ENCODE measurements at places on chromosomes 13 and 19.

GRCh38 chr13:28384789-28385188, 110.1 kb downstream of the FLT1 start:
- no peak for DNase-seq

GRCh38 chr13:37029617-37030016, 29.0 kb downstream of the EXOSC8 start:
- no peak for DNase-seq

GRCh38 chr19:31152906-31153305, 196.3 kb downstream of the TSHZ3 start:
- no peak for DNase-seq

GRCh38 chr13:60758637-60759036, 361.6 kb downstream of the TDRD3 start:
- DNase-seq = no peak

DNA sequence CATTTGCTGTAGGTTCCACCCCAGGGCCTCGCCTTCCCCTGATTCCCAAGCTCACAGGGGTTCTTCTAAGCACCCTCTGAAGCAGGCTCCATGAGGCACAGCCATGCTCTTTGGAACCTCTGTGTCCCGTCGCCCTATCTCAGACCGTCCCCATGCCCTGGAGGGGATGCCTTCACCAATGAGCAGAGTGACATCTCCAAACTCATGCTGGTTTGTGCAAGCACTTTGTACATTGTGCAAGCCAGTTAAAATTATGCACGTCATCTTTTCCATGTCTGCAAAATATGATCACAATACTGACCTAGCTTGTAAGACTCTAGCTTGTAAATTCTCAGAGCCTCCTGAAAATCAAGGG, 46.5 kb upstream of the RAP2A start:
- DNase-seq = no peak

DNA sequence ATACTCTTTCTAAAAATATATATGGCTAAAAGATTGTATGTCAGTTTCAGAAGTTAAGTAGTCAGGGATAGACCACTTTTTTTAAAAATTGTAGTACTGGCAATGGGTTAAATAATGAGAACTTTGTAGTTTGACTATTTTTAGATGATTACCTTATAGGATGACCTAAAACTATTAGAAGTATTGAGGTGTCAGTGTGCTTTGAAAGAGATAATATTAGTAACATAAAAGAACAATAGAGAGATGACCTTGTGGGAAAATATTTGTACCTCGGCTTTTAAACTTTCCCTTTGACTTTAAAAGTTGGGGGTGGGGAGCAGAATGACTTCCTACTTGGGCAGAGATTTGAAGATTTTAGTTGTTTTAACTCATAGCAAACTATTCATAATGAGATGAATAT, 48.3 kb downstream of the SLAIN1 start:
- DNase-seq = no peak

- no peak for DNase-seq
Measured at GRCh38 chr13:37615276-37615675, 16.7 kb upstream of the POSTN start.

DNA sequence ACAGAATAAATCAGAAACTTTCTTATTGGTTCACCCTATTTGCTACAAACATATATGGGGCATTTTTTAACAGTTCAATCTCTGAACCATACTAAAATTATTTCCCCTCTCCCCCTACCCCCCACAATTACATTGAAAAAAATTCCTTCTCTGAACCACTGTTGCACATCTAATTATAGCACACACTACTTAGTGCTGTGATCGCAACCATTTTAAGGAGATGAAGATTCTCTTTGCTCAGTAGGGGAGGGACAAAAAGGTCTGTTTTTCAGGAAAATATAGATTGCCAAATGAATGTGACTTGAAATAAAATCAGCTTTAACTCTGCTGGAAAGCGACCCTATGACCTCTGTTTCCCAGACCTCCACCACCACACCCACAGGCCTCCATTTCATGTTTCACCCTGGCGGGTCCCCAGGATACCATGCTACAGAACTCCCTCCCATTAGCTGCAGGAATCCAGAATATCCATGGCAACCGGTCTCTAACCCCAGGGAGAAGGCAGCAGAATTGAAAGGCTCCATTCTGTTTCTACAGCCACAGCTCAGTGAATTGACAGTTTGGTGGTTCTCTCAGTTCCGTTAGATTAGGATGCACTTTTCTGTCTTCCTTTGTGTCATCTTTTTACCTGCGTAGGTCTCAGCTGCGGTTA, 286.3 kb downstream of the TBC1D4 start:
- DNase-seq = no peak

- no peak for DNase-seq
Measured at GRCh38 chr19:43626838-43627237, 7.4 kb upstream of the ZNF428 start.

DNA sequence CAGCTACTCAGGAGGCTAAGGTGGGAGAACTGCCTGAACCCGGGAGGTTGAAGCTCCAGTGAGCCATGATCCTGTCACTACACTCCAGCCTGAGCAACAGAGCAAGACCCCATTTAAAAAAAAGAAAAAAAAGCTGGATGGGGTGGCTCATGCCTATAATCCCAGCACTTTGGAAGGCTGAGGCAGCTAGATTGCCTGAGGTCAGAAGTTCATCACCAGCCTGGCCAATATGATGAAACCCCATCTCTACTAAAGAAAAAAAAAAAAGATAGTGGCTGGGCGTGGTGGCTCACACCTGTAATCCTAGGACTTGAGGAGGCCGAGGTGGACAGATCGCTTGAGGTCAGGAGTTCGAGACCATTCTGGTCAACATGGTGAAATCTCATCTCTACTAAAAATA, 15.0 kb downstream of the LTBP4 start:
- DNase-seq = no peak

- DNase-seq = no peak
Measured at GRCh38 chr19:31306006-31306753, 43.1 kb downstream of the TSHZ3 start.

- no peak for DNase-seq
Measured at GRCh38 chr13:100608906-100609305, 20.3 kb upstream of the GGACT start.

- peak; percentile 73 for DNase-seq
Measured at GRCh38 chr19:7637374-7638256, 705 bp downstream of the STXBP2 start.

DNA sequence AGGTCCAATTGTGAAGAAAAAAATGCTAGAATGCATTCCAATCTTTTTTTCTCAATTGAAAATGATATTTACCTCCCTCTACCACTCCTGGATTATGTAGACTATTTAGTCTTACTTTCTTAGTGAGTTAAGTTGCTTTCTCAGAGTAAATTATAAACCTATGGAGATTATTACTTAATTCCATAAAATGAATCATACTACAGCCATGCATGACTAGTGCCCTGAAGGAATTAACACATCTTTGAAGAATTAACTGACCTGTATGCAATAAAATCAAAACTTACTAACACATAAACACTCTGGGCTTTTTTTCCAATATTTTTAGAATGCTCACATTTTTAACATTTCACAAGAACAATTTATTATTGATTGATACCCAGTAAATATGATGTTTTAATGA, 379.4 kb upstream of the DACH1 start:
- DNase-seq = no peak

GRCh38 chr19:32202244-32202643, 143.2 kb upstream of the ZNF507 start:
- DNase-seq = no peak

- no peak for DNase-seq
Measured at GRCh38 chr19:3656073-3656746, 29.6 kb upstream of the CACTIN start.

DNA sequence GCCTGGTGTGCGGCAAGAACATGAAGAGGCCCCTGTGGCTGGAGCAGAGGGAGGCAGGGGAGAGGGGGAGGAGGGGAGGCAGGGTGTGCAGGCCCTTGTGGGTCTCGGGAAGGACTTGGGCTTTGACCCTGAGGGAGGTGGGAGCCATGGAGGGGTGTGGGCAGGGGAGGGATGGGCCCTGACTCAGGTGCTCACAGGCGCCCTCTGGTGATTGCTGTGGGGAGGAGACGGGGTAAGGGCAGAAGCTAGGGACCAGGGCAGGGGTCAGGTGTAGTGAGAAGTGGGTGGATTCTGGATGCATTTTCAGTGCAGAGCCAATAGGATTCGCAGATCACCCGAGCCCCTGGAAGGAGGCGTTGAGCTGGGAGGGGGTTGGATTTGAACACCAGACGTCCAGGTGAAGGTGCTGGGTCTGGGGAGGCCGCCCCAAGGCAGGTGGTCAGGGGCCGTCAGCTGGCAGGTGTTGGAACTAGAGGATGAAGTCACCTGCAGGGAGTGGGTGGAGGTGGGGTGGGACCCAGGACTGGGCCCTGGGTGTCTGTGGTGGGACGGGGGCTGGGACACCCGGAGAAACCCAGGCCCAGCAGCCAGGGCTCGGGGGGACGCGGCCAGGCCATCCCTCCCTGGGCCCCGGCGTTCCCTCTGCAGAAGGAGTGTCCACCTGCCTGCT, 185.4 kb downstream of the KDM4B start:
- peak; percentile 79 for DNase-seq

DNA sequence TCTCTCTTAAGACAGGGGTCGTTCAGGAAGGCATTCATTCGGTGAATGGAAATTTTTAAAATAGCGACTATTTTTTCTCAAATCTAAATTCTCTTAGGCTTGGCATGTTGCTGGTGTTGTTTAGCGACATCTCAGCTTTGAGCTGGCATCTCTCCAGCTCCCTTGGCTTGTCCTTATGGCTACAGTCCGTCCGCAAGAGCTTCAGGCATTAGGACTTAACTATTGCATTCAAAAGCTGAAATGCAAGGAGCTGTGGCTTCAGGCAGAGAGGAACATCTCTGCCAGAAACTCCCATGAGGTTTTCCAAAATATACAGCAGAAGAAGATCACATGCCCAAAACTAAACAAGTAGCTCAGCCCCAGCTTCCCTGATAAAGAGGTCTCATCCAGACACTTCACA, 578.5 kb downstream of the EFNB2 start:
- no peak for DNase-seq

- no peak for DNase-seq
Measured at GRCh38 chr19:46564701-46565100, 36.4 kb upstream of the CALM3 start.

GRCh38 chr13:36354842-36355623, 8.8 kb upstream of the SPART start:
- DNase-seq = no peak

DNA sequence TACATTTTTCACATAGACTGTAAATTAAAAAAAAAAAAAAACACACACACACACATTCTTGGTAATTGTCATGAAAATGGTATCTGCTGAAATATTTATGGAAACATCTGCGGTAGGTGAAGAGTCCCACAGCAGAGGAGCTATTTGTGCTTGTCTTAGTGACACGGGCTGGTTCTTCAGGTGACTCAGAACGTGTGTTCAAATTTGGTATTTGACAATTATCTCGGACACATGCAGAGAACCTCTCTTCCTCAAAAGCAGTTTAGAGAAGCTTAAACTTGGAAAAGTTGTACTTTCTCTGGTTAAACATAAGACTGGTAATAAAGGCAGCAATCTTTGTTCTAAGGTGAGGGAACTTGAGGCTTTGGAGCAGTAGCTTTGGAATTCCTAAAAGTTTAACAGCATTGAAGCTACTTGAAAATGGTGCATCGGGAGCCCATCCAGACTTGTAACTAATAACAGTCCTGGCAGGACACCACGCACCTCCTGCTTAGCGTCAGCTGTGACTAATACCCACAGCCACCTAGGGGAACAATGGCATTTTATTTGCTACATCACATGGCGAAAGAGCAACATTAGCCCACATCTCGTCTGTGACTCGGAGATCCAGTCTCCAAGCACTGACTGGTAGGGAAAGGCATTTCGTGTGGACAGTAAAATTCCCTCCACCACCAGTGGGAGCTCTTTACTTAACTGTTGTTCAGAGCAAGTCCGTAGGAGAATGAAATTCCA, 1505.1 kb upstream of the SLC10A2 start:
- peak; percentile 74 for DNase-seq

- DNase-seq = no peak
Measured at GRCh38 chr19:45279587-45280192, 28.6 kb downstream of the MARK4 start.

DNA sequence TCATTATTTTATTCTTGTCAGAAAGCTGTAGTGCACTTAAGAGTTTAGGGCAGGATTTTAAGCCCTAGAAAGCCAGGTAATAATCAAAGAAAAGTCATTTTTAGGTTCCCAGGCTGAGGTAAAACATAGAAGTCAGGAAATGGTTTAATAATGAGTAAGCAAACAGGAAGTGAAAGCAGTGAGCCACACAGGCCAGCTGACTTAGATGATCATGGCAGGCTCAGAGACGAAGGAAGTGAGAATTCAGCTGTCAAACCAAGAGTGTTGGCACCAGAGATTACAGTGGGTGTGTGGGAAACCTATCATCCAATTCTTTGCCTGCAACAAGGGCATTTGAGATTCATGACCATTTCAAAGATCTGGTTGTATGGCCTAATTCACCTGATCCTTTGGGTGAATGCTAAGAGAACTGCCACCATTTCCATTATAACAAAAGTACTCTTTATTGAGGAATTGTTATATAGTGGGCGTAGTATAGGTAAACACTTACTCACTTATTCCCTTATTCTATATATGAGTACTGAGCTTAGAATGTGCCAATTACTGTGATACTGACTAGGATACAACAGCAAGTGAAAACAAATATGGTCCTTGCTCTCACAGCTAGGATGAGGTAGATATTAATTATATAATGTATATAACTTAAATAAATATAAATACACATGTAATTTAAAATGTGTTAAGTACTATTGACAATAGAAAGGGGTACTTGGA, 103.7 kb upstream of the EDNRB start:
- DNase-seq = peak; percentile 58

DNA sequence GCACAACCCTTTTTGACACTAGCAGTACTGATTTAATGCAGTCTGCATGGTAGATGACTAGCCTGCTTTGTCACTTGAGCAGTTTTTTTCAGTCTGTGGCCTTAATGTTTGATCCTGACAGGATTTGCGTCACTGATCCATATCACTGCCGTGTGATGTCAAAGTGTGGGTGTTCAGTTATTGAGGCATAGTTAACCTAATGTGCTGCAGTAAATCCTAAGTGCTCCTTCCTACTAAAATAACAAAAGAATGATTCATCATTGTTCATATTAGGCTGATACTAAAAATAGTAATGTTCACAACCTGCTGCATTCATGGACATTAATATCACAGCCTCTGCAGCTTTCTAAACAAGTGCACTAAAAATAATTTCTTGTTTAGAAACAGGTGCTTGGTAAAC, 121.9 kb upstream of the MLNR start:
- no peak for DNase-seq

GRCh38 chr13:92727118-92727517, 499.5 kb upstream of the GPC6 start:
- DNase-seq = no peak

- DNase-seq = peak; percentile 71
Measured at GRCh38 chr19:4023600-4024398, 16.3 kb downstream of the PIAS4 start.

DNA sequence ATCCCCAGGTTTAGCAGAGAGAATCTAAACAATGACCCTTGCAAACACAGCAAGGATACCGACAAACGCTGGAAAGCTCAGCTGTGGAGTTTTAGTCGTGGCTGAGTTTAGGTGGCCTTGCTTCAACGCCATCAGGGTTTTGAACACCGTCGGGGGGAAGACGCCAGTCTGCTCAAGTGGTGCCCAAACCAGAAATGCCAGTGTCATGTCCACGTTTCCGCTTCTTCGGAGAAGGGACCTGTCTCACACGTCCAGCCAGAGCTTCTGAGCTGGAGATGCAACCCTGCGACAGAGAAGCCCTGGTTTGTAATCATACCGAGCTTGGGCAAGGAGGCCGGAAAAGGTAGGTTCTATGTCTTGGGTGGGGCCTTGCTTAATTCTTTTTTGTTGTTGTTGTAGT, 42.6 kb upstream of the ATP11A start:
- no peak for DNase-seq

- no peak for DNase-seq
Measured at GRCh38 chr19:53555352-53555751, 17.4 kb downstream of the ZNF331 start.

Data from aorta (tissue), 5 donors.